ENCODE measurements at places on chromosomes 1 and 21.
A peak's percentile ranks its signal among the peaks of the same experiment; 100 is the strongest.

- DNase-seq, result no peak
- H3K27ac ChIP-seq, result no peak overlapping the region
- H3K27me3 ChIP-seq, result peaks cover 9% of the 10 kb centered on the region
- H3K4me1 ChIP-seq, result peaks cover 27% of the 10 kb centered on the region
- H3K36me3 ChIP-seq, result no peaks in the 10 kb centered on the region
- H3K4me3 ChIP-seq, result no peak overlapping the region
Measured at GRCh38 chr21:45080639-45081414, 6.4 kb downstream of the ADARB1 start.

DNA sequence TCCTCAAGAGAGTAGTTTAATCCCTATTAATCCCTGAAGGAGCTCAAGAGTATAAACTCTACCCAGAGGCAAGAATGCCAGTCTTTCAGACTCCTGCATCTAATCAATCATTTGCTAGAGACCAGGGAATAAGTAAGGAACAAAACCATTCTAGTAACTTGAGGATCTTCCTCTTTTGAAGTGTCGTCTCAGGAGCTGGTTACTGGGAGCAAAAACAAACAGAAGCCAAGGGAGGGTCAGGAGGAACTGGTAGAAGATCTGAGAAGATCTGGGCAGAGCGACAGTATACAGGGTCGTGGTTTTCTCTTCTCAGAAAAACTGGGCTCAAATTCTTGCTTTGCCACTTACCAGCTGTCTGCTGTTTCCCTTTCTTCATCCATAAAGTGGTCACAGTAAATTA, 69.3 kb downstream of the RPS6KA1 start:
- peak overlapping the region; percentile 39 for H3K4me3 ChIP-seq
- DNase-seq, result peak; percentile 54
- H3K36me3 ChIP-seq, result no peaks in the 10 kb centered on the region
- no peaks in the 10 kb centered on the region for H3K27me3 ChIP-seq
- peaks cover 18% of the 10 kb centered on the region for H3K4me1 ChIP-seq

- no peak overlapping the region for H3K27ac ChIP-seq
- no peaks in the 10 kb centered on the region for H3K36me3 ChIP-seq
- H3K27me3 ChIP-seq, result no peaks in the 10 kb centered on the region
- no peak for DNase-seq
- peaks cover 55% of the 10 kb centered on the region for H3K4me1 ChIP-seq
Measured at GRCh38 chr1:31900790-31901189, 37.4 kb downstream of the PTP4A2 start.

GRCh38 chr1:91537281-91537986, 36.8 kb downstream of the CDC7 start:
- H3K4me1 ChIP-seq, result no peaks in the 10 kb centered on the region
- no peak overlapping the region for H3K4me3 ChIP-seq
- no peak for DNase-seq

GRCh38 chr1:157978586-157979403, 14.7 kb upstream of the KIRREL1 start:
- peaks cover 10% of the 10 kb centered on the region for H3K27me3 ChIP-seq

All from CD14-positive monocyte (primary cell).